ENCODE measurements at places on chromosomes 13 and 19. TPM values are rescaled to one million over a fixed set of nuclear protein-coding genes. Genes with fewer than 3 reads are reported as not detected.
A peak's percentile ranks its signal among the peaks of the same experiment; 100 is the strongest.

GRCh38 chr13:29497137-29497654 is 98.3 kb downstream of the SLC7A1 start:
- H3K27ac ChIP-seq = no peak overlapping the region
- DNase-seq = no peak
- H3K36me3 ChIP-seq = no peaks in the 10 kb centered on the region
- peaks cover 5% of the 10 kb centered on the region for H3K27me3 ChIP-seq

The SLITRK6 gene
- total RNA-seq = not detected

DNA sequence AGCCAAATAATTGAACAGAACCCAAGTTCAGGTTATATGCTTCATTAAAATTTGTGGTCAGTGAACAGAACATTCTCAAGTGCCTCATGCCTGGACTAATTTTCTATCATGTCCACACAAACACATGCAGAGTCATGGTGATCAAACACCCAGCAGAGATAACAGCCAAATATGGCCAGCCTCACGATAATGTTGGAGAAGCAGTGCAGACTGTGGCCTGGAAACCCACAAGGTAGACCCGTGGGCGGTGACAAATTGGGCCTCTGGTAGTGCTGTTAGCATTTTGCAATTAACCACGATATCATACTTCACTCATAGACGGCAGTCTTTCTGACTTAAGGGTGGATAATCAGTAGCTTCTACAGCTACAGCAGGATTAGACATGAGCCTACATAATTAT is 35.0 kb upstream of the VWA8 start:
- no peak overlapping the region for H3K27ac ChIP-seq
- no peak for DNase-seq
- H3K27me3 ChIP-seq = peaks cover 2% of the 10 kb centered on the region
- H3K4me1 ChIP-seq = no peaks in the 10 kb centered on the region

DNA sequence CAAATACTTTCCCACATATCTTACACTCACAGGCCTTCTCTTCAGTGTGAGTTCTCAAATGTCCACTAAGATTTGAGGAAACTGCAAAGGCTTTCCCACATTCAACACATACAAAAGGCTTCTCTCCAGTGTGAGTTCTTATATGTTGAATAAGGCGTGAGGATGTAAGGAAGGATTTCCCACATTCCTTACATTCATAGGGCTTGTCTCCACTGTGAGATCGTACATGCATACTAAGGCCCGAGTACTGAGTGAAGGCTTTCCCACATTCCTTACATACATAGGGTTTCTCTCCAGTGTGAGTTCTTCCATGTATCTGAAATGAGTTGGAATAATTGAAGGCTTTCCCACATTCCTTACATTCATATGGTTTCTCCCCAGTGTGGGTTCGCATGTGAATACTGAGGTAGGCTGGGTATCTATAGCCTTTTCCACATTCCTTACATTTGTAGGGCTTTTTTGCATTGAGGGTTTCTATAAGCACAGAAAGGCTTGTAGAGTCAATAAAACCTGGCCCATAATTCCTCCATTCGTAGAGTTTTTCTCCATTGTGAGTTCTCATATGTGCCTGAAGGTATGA is 9.6 kb downstream of the ZNF426 start:
- H3K36me3 ChIP-seq = peaks cover 56% of the 10 kb centered on the region
- no peaks in the 10 kb centered on the region for H3K27me3 ChIP-seq
- peak overlapping the region; percentile 5 for H3K4me3 ChIP-seq
- no peak overlapping the region for H3K27ac ChIP-seq
- no peak for DNase-seq
- no peaks in the 10 kb centered on the region for H3K4me1 ChIP-seq

The KRTDAP gene
- total RNA-seq = not detected

The CDX2 gene
- total RNA-seq = not detected

DNA sequence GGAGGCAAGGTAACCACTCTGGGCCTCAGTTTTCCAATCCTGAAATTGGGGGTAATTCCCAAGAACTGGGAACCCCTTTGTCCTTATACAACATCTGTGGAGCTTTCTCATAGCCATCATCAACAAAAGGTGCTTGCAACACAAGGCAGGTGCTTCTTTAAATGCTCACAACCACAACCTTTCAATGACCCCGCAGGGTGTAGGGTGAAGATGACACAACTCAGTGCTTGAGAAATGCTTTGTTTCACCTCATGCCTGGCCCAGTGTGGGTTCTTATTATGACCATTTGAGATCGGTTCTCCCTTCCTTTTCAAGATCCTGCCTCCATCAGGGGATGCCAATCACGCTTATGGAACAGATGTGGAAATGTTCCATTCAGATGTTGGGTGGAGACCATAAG is 8.4 kb downstream of the WIZ start:
- no peaks in the 10 kb centered on the region for H3K4me1 ChIP-seq
- no peaks in the 10 kb centered on the region for H3K36me3 ChIP-seq
- no peak overlapping the region for H3K4me3 ChIP-seq

The FFAR3 gene
- 1.7 TPM for total RNA-seq

DNA sequence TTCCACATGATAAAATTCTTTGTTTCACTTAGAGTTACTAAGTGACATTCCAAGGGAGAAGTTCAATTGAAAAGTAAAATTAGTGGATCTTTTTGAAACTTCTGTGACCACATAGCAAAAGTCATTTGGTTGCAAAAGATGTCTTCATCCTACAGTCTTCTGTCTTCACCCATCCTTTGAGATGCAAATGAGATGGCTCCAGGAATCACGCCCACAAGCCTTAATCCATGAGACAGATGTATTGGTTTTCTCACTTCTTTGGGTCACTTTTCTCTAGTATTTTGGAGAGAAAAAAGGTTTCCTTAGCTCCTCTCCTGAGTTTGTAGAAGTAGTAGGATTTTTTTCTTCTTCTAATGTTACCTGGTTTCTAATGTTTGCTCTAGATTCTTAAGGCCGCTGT is 259.5 kb upstream of the SLC10A2 start:
- H3K4me3 ChIP-seq = no peak overlapping the region
- no peak overlapping the region for H3K27ac ChIP-seq
- DNase-seq = no peak
- H3K4me1 ChIP-seq = no peaks in the 10 kb centered on the region
- no peaks in the 10 kb centered on the region for H3K36me3 ChIP-seq
- no peaks in the 10 kb centered on the region for H3K27me3 ChIP-seq

- no peaks in the 10 kb centered on the region for H3K4me1 ChIP-seq
- H3K4me3 ChIP-seq = no peak overlapping the region
- H3K36me3 ChIP-seq = no peaks in the 10 kb centered on the region
- no peak for DNase-seq
- no peaks in the 10 kb centered on the region for H3K27me3 ChIP-seq
These were observed 47.9 kb upstream of the MYCBP2 start for GRCh38 chr13:77374786-77375185.

DNA sequence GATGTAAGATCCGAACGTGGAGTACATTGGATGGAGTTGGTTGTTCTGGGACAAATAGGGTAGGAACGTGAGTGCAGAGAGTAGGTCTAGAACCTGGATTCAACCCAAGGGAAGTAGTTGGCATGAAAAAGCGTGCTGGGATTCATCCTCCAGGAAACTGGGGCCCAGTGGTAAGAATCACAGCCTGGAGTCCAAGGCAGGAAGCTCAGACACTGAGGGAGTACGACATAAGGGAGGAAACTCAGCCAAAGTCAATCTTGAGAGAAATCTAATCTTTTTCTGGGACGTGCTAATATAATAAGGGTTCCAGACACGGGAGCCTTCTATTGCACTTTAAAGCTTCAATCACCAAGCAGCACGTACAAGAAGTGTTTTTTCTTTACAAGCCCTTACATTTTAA is 46.4 kb downstream of the DLEU7 start:
- H3K27me3 ChIP-seq = no peaks in the 10 kb centered on the region
- H3K4me1 ChIP-seq = peaks cover 19% of the 10 kb centered on the region
- H3K4me3 ChIP-seq = no peak overlapping the region
- no peak overlapping the region for H3K27ac ChIP-seq
- H3K36me3 ChIP-seq = no peaks in the 10 kb centered on the region
- no peak for DNase-seq

The LCP1 gene
- 516 TPM for total RNA-seq

GRCh38 chr13:48579165-48579918 is 46.5 kb upstream of the RCBTB2 start:
- no peak for DNase-seq
- H3K36me3 ChIP-seq = no peaks in the 10 kb centered on the region
- no peak overlapping the region for H3K4me3 ChIP-seq
- peaks cover 6% of the 10 kb centered on the region for H3K27me3 ChIP-seq

GRCh38 chr19:49775742-49776370 is 9.1 kb downstream of the AP2A1 start:
- peak; percentile 15 for DNase-seq
- no peak overlapping the region for H3K27ac ChIP-seq
- no peaks in the 10 kb centered on the region for H3K27me3 ChIP-seq
- H3K4me3 ChIP-seq = no peak overlapping the region
- no peaks in the 10 kb centered on the region for H3K36me3 ChIP-seq

- H3K27ac ChIP-seq = no peak overlapping the region
- peaks cover 23% of the 10 kb centered on the region for H3K27me3 ChIP-seq
- DNase-seq = no peak
- no peak overlapping the region for H3K4me3 ChIP-seq
- peaks cover 28% of the 10 kb centered on the region for H3K4me1 ChIP-seq
These were observed 655 bp upstream of the S1PR5 start for GRCh38 chr19:10517760-10518443.

DNA sequence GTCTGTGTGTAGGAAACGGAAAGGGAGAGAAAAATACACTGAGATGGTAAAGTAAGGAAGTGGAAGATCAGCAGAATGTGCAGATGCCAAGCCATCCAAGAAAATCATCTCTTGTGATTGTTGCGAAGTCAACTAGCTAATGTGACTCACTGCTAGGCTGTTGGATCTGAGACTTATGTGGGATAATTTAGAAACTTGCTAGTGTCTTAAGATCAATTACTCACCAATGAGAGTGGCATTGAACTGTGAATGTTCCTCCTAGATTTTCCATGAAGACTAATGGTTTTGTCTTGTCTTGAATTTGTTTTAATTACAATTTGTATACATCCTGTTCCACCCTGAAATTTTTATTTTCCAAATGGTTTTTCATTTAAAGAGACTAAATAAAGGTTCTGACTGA is 771.6 kb downstream of the EFNB2 start:
- H3K27me3 ChIP-seq = no peaks in the 10 kb centered on the region
- no peaks in the 10 kb centered on the region for H3K4me1 ChIP-seq
- H3K36me3 ChIP-seq = no peaks in the 10 kb centered on the region

The APC2 gene
- 0.25 TPM for total RNA-seq

- H3K27ac ChIP-seq = no peak overlapping the region
- H3K4me3 ChIP-seq = no peak overlapping the region
- H3K4me1 ChIP-seq = no peaks in the 10 kb centered on the region
- peak; percentile 55 for DNase-seq
- H3K27me3 ChIP-seq = no peaks in the 10 kb centered on the region
These were observed 22.3 kb downstream of the KCTD4 start for GRCh38 chr13:45178349-45179162.

The USE1 gene
- 27.1 TPM for total RNA-seq

DNA sequence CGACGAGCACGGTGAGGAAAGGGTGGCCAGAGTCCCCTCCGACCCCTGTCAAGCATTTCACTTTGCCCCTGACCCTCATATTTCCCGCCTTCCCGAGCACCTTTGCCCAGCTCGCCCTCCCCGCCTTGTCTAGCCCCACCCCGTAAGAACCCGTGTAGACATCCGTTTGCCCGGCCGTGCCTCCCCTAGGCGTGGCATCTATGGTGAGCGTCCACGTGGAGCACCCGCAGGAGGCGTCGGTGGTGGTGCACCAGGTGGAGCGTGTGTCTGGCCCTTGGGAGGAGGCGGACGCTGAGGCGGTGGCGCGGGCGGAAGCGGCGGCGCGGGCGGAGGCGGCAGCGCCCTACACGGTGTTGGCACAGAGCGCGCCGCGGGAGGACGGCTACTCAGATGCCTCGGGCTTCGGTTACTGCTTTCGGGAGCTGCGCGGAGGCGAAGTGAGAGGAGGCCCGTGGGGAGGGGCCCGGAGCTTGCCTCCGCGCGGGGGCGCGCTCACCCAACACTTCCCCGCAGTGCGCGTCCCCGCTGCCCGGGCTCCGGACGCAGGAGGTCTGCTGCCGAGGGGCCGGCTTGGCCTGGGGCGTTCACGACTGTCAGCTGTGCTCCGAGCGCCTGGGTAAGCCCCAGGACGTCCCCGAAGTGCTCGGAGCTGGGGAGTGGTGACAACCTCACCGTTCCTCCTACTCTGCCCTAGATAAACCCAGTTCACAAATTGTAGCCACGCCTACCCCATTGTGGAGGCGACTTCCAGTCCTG is 4.2 kb downstream of the LTBP4 start:
- H3K4me3 ChIP-seq = peak overlapping the region; percentile 77
- H3K27me3 ChIP-seq = peaks cover 4% of the 10 kb centered on the region
- peak overlapping the region; percentile 78 for H3K27ac ChIP-seq
- peak; percentile 97 for DNase-seq
- H3K4me1 ChIP-seq = peaks cover 82% of the 10 kb centered on the region
- H3K36me3 ChIP-seq = no peaks in the 10 kb centered on the region

DNA sequence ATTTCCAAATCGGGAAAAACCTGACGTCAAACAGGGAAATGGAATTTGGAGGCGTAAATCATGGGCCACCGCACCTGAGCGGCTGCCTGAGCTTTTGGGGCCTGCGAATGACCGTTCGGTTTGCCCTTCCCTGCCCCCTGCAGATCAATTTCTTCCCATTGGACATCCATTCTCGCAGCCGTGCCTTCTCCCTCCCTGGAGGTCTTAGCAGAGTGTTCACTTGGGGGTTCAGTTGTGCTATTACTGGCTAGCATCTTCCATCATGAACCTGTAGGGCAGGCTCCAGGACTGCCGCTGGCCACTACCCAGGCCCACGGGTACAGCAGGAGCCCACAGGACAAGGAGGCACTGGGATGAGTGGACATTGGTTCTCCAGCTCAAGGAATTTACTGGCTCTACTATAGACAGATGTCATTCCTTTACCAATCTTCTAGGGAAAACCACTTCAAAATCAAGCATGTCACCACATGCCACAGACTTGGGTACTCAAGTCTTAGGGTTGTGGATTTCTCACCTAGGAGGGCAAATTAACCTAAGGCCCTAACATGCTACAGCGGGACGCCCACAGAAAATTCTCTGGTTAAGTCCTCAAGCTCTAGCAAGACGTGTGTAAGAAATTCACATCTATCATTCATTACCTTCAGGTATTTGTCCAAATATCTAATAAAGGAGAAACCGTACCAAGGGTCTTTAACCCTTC is 75.5 kb downstream of the COL4A1 start:
- no peaks in the 10 kb centered on the region for H3K27me3 ChIP-seq
- no peak overlapping the region for H3K27ac ChIP-seq
- no peaks in the 10 kb centered on the region for H3K4me1 ChIP-seq
- no peak overlapping the region for H3K4me3 ChIP-seq
- DNase-seq = no peak
- H3K36me3 ChIP-seq = no peaks in the 10 kb centered on the region

The ZNF419 gene
- total RNA-seq = 8.9 TPM

DNA sequence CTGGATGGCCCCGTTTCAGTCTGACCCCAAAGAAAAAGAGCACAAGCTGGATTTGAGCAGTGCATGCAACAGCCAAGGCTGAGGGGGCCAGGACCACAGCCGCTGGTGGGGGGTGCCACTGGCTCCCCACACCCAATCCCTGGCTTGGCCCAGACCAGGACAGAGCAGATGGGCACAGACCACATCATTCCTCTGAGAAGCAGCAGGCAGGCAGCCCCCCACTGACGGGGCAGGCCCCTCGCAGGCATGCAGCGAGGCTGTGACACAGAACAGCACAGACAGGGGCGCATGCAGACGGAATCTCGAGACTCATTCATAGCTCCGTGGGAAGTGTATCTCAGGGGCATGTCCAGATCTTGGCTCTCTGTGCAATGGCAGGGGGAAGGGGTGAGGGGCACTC is 74.9 kb downstream of the IER2 start:
- H3K36me3 ChIP-seq = no peaks in the 10 kb centered on the region
- DNase-seq = no peak
- H3K27ac ChIP-seq = no peak overlapping the region
- H3K4me1 ChIP-seq = no peaks in the 10 kb centered on the region
- no peaks in the 10 kb centered on the region for H3K27me3 ChIP-seq

The IL27RA gene
- 51.9 TPM for total RNA-seq
